Left forelimb (tissue), 1 donor: ENCODE measurements at places on chromosomes 4 and X.

GRCh38 chrX:149799095-149799714 lies 17.5 kb downstream of the MAGEA9 start:
- no peak for DNase-seq

GRCh38 chr4:168501407-168501806 lies 4.6 kb downstream of the PALLD start:
- DNase-seq, result no peak

- no peak for DNase-seq
These were observed 27.4 kb downstream of the HSD17B11 start for GRCh38 chr4:87363552-87363951.

GRCh38 chrX:47200385-47201150 lies 6.9 kb downstream of the UBA1 start:
- no peak for DNase-seq

DNA sequence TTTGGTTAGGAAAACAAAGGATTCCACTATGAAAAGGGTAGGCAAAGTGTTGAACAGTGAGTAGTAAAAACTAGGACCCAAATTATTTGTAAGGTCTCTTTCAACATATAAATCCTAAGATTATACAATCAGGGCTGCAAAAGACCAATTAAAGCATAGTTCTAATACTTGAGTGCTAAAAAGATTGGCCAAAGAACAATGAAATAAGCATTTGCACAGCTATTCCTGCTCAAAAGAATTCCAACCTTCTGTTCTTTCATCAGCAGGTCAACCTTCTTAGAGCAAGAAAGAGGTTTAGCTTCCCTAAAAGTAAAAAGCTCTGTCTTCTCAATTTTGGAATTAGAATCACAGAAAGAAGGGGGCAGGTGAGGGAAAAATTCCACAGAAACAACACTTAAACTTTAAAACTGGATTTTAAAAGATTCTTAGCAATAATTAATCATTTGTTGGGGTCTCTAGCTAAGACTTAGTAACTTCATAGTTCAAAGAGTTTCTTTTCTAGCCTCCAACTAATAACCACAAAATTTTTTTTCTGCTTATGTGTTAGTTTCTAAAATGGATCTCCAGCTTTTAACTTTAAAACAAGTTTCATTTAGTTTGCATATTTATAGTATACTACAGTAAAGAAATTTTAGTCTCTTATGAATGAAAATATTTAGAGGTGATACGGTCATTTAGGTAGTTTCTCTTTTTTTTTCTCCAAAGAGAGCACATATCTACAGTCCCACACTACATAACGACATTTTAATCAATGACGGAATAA lies 16.3 kb downstream of the TSPAN5 start:
- no peak for DNase-seq

DNA sequence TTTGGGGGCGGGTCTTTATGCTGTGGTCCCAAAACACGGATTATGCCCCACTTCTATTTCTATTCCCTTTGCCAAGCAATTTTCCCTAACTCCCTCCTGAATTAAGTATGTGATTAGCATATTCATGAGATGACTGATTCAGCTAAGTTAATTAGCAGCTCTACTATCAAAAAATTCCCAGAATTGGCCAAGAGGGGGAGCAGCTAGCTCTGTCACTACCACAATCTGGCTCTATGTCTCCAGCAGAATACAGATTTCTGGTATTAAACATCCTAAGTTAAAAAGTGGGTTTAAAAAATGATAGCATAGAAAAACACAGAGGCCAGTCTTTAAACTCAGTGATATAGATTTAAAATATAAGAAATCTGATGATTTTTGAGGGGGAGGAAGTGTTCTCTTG lies 80.3 kb downstream of the GPC4 start:
- no peak for DNase-seq

DNA sequence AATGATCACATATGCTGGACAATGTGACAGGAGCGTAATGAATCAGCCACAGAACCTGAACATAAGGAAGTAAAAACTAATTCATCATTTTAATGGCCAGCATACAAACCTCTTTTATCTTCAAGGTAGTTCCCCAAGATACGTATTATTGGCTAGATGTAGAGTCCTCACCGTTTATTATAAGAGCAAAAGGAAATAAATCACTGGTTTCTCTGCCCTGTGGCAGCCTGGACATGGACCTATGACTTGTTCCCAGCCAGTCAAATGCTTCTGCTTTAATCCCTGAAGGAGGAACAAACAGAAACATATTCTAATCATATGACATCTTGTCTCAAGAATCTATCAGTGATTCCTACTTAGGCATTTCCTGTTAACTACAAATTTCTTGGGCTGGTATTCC lies 86.8 kb upstream of the FAM241A start:
- no peak for DNase-seq

GRCh38 chrX:47802589-47802988 lies 34.1 kb upstream of the ZNF81 start:
- no peak for DNase-seq

DNA sequence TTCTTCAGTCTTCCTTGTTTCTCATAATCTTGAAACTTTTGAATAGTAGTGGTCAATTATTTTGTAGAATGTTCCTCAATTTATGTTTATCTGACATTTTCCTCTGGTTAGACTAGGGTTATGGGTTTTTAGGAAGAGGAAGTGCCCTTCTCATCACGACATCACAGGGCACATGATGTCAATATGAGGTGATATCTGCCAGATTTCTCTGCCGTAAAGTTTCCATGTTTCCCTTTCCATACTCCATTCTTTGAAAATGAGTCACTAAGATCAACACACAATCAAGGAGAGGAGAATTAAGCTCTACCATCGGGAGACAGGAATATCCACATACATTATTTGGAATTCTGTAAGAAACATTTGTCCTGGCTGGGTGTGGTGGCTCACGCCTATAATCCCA lies 28.4 kb downstream of the RP2 start:
- no peak for DNase-seq

- DNase-seq, result no peak
These were observed 131.7 kb downstream of the REPS2 start for GRCh38 chrX:17078031-17078720.

GRCh38 chrX:50068285-50068563 lies 132.6 kb downstream of the AKAP4 start:
- no peak for DNase-seq

- no peak for DNase-seq
These were observed 2.1 kb upstream of the AVPR2 start for GRCh38 chrX:153902385-153902784.

GRCh38 chrX:120755066-120755846 lies 120.4 kb downstream of the CT47B1 start:
- DNase-seq, result no peak

- DNase-seq, result no peak
These were observed 35.0 kb upstream of the GK start for GRCh38 chrX:30618160-30618765.

GRCh38 chr4:39450618-39451017 lies 8.1 kb downstream of the RPL9 start:
- no peak for DNase-seq

DNA sequence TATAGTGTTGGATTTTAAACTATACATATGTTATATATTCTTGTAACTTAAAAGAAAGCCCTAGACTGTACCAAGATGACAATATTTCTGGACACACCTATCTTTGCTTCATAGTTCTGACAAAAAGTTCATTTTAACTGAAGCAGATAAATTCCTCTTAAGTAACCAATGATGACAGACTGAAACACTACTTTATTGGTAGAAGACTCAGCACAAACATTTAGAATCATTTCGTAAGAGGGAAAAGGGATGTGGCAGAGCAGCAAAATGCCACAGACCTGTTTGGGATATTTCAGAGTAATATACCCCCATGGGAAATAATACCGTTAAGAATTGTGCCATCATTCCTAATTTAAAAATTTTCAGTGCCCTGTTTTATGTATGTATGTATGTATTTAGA lies 56.2 kb downstream of the APOO start:
- DNase-seq, result no peak
